ENCODE measurements at places on chromosomes 6 and 20. TPM values are rescaled to one million over a fixed set of nuclear protein-coding genes. Genes with fewer than 3 reads are reported as not detected.

DNA sequence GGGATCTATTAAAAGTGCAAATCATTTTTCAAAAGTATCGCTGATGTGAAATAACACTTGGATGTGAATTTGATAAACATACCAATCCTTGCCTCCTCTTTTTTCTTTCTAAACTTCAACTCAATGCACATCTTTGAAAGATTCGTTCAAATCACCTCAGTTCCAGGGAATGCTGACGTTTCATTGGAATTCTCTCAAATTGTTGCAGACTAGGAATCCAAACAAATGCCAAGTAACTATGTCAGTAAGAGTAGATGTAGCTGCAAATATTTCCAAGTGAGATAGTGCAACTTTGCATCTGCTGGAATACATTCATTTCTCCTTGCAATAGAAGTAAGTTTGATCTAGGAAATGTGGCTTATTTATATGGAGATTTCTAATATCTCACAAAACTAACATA is 220.7 kb downstream of the FUT9 start:
- no peak for DNase-seq

DNA sequence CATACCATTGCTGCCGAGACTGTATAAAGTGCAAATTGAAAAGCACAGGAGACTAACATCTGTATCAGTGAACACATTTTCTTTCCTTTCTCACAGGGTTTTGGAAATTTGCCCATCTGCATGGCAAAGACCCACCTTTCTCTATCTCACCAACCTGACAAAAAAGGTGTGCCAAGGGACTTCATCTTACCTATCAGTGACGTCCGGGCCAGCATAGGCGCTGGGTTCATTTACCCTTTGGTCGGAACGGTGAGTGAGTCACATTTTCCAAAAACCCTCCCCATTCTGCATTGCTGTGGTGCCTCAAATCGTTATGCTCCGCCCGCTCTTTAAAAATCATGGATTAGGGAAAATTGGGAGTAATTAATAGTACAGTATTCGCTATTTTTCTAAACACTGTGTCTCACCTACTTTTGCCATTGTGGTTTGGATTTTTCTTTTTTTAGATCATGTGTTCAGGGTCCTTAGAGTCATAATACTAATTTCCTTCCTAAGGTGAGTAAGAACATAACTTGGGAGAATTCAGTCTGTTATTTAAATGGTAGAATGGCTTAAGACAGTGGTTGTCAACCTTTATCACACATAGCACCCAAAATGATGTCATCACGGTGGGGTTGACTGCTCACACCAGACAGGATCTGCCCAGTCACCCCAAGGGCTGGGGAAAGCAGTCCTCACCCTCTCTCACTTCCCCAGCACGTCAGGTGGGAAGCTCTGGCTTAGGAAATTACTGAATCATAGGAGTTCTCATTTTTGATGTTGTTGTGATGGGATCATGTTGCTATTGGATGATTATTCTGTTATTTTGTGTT is 171.6 kb downstream of the MTHFD1L start:
- no peak for DNase-seq

GRCh38 chr6:137171053-137171374 is 2.4 kb downstream of the IL22RA2 start:
- DNase-seq, result no peak

DNA sequence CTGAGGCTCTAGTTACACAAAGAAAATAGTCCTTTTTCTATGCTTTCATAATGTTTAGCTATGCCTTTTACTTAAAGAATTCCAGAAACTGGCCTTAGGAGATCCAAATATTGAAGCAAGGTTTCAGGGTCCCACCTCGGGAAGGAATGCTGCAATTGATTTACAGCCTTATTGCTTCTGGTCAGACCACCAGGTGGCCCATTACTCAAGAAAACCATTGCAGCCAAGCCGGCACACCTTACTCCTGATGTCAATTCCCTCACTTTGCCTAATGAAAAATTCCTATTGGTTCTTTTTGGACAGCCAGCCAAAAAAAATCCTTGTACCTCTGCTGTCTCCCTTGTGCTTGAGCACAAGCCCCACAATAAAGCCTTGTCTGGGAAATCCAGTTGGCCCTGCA is 173.9 kb downstream of the LMBRD1 start:
- no peak for DNase-seq

DNA sequence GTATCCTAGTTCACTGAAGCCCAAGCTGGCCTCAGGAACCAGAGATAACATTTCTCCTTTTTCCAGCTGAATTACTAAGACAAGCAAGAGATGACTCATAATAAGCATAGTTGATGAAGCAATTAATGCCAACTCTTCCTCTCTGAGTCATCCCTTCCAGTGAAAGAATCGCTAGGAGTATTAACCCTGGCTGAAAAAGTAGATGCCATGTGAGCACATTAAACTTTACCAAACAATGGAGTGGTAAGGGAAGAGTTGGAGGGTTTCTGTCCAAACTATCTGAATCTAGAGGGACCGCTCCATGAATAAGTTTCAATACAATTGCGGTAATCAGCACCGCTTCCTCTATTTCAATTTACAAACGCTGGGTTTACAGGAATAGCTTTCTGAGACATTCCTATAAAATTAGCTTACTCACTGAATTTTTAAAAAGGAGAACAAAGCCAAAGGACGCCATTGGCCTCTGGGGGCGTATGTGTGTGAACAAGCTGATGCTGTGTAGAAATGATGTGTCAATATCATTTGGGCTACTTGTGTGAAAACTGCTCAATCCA is 48.3 kb downstream of the ATXN1 start:
- no peak for DNase-seq

- DNase-seq, result no peak
Measured at GRCh38 chr20:48742233-48742632, 85.6 kb downstream of the PREX1 start.

DNA sequence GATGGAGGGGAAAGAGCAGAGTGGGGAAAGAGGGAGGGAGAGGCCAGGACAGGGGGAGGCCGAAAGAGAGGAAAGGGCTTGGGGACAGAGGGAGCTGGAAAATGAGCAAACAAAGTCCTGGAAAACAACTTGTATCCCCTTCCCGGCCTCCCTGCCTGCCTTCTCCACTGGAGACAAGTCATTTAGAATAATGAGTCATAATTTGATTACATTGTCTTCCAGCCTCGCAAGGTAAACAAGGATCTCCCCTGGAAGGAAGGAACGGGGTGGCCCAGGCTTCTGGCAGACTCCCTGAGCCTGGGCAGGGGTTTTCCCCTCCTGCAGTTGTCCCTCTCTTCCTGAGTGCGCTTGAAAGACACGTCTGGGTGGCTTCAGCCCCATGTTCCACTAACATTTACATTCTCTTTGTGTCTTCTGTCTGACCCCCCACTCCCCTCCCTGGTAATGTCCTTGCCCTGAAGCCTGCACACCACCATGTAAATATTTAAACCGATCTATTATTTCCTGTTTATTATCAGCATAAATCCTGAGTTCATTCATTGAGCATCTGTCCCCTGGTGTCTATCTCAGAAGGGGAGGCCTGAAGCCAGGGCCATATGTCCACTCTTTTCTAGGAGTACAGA is 12.1 kb upstream of the MRPS18A start:
- DNase-seq, result no peak

GRCh38 chr6:56965126-56965525 is 10.2 kb downstream of the BEND6 start:
- DNase-seq, result no peak

GRCh38 chr6:20202324-20202658 is 10.0 kb downstream of the MBOAT1 start:
- no peak for DNase-seq

DNA sequence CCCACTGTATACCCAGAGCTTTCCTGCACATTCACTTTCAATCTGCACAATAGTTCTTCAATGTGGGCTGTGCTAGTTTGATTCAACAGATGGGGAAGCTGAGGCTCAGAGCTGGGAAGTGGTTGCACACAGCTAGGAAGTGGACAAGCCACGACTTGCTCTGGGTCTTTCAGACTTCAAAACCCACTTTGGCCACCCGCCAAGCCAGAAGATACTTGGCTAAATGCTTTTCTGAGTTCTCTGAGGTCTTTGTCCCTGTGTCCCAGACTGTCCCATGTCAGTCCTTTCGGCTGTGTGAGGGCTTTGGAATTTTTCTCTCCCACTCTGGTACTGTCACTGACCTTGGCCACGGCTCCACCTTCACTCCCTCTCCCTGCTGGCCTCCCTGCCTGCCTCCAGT is 10.6 kb downstream of the PDYN start:
- no peak for DNase-seq

GRCh38 chr20:1364106-1364505 is 28.7 kb downstream of the FKBP1A start:
- DNase-seq, result no peak

- no peak for DNase-seq
Measured at GRCh38 chr6:135600086-135600702, 102.7 kb upstream of the AHI1 start.

- DNase-seq, result no peak
Measured at GRCh38 chr6:142721215-142721920, 223.6 kb downstream of the HIVEP2 start.

RSPH4A gene
- total RNA-seq, result 0.55 TPM

NRN1 gene
- 7.3 TPM for total RNA-seq

BPIFB2 gene
- not detected for total RNA-seq

WFDC10B gene
- 1.9 TPM for total RNA-seq

KIFC1 gene
- total RNA-seq, result 1.0 TPM

MYCT1 gene
- total RNA-seq, result 11.5 TPM

NRSN1 gene
- not detected for total RNA-seq
